T-helper 2 cell treated with Interferon-gamma antibody and Interleukin-4, amounts not matched to agents 100 ng/mL and 5 ng/mL, for 36 hours (primary cell): ENCODE measurements at places on chromosomes 7 and 10. TPM values are rescaled to one million over a fixed set of nuclear protein-coding genes. Genes with fewer than 3 reads are reported as not detected.

CAPZA2 gene
- total RNA-seq, result 127 and 130 TPM in 2 replicates

NPC1L1 gene
- total RNA-seq, result not detected in 2 replicates

MORN4 gene
- total RNA-seq, result 1.2 and 1.3 TPM in 2 replicates

GSDME gene
- 2.1 and 2.3 TPM in 2 replicates for total RNA-seq

CYP3A7 gene
- not detected in 2 replicates for total RNA-seq

PIP gene
- total RNA-seq, result not detected in 2 replicates

TEX36 gene
- not detected in 2 replicates for total RNA-seq

NT5C2 gene
- 71.7 and 77.0 TPM in 2 replicates for total RNA-seq

PMPCB gene
- 57.6 and 59.4 TPM in 2 replicates for total RNA-seq

NRCAM gene
- total RNA-seq, result 0.16 TPM in 1 of 2 replicates, not detected in the other

LRRC72 gene
- not detected in 2 replicates for total RNA-seq

CCL24 gene
- not detected in 2 replicates for total RNA-seq

HPSE2 gene
- total RNA-seq, result not detected in 2 replicates

SLC26A5 gene
- not detected in 2 replicates for total RNA-seq
